ENCODE measurements at places on chromosomes 6 and 20.
A peak's percentile ranks its signal among the peaks of the same experiment; 100 is the strongest.

GRCh38 chr20:53829255-53829723, 235.7 kb upstream of the ZNF217 start:
- DNase-seq, result no peak

DNA sequence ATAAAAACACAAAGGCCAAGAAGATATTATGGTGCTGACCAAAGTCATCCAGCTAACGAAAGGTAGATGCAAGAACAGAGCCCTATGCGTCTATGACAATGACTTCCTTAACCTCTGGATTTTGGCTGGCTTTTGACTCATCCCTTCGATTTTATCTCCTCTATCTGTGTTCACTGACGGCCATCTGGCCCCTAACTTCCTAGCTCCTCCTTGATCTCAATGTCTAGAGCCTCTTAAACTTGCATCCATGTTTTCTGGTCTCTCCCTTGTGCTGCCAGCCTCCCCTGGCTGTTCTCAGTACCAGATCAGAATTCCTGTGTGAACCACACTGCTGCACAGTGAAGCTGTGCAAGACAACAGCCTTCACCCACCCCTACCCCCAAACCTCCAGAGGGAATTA, 452.9 kb downstream of the UTRN start:
- DNase-seq, result no peak

GRCh38 chr6:13870214-13870830, 54.4 kb upstream of the RNF182 start:
- no peak for DNase-seq

DNA sequence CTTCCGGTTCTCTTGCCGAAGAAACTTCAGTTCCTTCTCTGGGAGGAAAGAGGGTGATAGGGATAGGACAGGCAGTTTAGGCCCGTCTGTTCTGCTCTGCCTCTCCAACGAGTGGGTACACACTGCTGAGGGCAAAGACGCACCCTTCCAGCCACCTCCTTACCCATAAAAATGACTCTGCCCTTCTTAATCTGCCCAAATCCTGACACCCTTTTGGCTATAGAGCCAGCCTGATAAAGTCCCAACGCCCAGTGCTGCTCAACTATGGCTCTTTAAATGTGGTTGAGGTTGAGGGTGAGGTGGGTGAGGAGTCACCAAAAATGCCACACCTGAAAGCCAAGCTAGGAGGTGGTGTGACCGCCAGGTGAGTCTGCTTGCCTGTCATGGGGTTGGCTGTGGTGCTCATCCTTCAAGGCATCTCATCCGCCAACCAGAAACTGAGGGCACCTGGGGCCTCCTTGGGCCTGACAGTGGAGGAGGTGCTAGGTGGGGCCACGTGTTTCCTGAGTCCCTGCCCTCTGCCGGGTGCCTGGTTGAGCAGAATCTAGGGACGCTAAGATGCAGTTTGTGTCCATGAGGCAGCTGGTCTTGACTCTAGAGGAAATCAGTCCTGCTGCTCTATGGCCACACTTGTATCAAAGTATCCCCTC, 16.3 kb downstream of the CCDC167 start:
- no peak for DNase-seq

- no peak for DNase-seq
Observed at GRCh38 chr20:36631646-36632045, 14.3 kb downstream of the SLA2 start.

- peak; percentile 74 for DNase-seq
Observed at GRCh38 chr6:143743301-143744166, 65.8 kb downstream of the PHACTR2 start.

DNA sequence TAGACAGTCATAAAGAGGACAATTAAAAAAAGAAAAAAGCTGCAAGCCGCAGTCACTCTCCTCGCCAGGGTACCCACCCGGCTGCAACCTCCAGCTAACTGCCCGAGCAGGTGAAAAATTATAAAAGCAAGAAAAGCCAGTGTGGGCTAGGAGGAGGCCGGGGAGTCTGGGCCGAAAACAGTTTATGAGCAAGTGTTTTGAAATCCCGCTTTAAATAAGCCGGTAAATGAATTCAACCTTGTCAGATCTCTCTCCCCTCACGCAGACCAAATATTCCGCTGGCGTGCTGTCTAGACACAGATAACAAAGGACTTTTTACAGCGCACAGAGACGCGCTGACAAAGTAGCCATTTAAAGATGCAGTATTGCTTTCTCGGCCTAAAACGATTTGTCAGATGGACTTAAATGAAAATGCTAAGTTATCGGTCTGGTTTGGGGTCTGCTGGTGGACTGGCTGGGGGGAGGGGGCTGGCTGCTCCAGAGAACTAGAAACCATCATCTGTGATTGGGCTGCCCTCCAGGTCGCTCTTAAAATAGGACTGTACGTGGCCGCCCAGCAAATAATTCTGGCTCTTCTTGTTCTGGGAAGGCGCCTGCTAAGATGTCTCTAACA, 24.6 kb downstream of the PMEPA1 start:
- no peak for DNase-seq
